ENCODE measurements at places on chromosomes 6 and 20.
A peak's percentile ranks its signal among the peaks of the same experiment; 100 is the strongest.

DNA sequence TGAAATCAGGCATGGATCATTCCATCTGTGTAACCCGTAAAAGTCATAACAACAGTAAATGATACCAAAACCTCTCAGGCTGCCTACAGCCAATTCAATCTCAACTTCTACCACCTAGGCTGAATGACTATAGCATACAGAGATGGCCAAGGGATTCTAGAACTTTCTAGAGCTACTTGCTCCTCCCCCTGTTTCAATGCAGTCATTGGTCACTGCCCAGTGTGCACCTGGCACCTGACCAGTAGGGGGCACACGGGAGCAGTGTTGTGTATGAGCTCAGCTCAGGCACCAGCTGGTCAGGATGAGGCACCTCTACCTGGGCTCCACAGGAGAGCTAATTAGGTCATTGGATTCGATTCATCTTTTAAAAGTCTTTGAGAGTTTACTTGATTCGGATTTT lies 86.2 kb downstream of the PLEKHG1 start:
- H3K4me3 ChIP-seq, result no peak overlapping the region
- DNase-seq, result peak; percentile 23
- H3K27me3 ChIP-seq, result no peaks in the 10 kb centered on the region
- H3K27ac ChIP-seq, result no peak overlapping the region
- no peaks in the 10 kb centered on the region for H3K36me3 ChIP-seq

GRCh38 chr6:40125680-40126394 lies 191.6 kb upstream of the MOCS1 start:
- no peaks in the 10 kb centered on the region for H3K36me3 ChIP-seq
- no peaks in the 10 kb centered on the region for H3K27me3 ChIP-seq
- no peak overlapping the region for H3K4me3 ChIP-seq
- no peaks in the 10 kb centered on the region for H3K4me1 ChIP-seq

DNA sequence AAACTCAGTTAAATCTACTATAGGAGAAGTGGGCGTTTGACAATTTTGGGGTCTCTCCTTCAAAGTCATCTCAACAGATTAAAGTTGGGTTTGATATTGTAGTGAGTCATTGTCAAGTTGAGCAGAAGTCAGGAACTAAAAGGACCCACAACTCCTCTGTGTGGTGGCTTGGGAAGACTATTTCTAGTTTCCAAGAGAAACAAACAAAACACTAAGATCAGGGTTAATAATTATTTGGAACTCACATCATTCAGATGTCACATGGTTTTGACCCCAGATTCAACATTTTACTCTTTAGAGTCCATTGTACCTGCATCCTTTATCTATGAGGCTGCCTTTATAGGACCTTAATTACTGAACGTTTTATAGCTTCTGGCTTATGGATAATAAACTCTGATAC lies 45.3 kb upstream of the TINAG start:
- no peak for DNase-seq
- H3K27ac ChIP-seq, result no peak overlapping the region
- no peaks in the 10 kb centered on the region for H3K4me1 ChIP-seq
- H3K27me3 ChIP-seq, result no peaks in the 10 kb centered on the region

GRCh38 chr6:45715508-45715803 lies 300.2 kb downstream of the CLIC5 start:
- H3K27me3 ChIP-seq, result no peaks in the 10 kb centered on the region
- H3K27ac ChIP-seq, result peak overlapping the region; percentile 77
- no peaks in the 10 kb centered on the region for H3K36me3 ChIP-seq
- H3K4me1 ChIP-seq, result peaks cover 53% of the 10 kb centered on the region
- no peak for DNase-seq

GRCh38 chr6:4970739-4971395 lies 33.0 kb downstream of the RPP40 start:
- H3K4me3 ChIP-seq, result no peak overlapping the region
- peaks cover 5% of the 10 kb centered on the region for H3K27me3 ChIP-seq
- no peak for DNase-seq
- no peaks in the 10 kb centered on the region for H3K36me3 ChIP-seq
- H3K27ac ChIP-seq, result no peak overlapping the region
- no peaks in the 10 kb centered on the region for H3K4me1 ChIP-seq

GRCh38 chr20:32201296-32201976 lies 6.1 kb downstream of the PLAGL2 start:
- H3K4me3 ChIP-seq, result no peak overlapping the region
- H3K27me3 ChIP-seq, result no peaks in the 10 kb centered on the region
- peaks cover 40% of the 10 kb centered on the region for H3K4me1 ChIP-seq
- DNase-seq, result no peak

DNA sequence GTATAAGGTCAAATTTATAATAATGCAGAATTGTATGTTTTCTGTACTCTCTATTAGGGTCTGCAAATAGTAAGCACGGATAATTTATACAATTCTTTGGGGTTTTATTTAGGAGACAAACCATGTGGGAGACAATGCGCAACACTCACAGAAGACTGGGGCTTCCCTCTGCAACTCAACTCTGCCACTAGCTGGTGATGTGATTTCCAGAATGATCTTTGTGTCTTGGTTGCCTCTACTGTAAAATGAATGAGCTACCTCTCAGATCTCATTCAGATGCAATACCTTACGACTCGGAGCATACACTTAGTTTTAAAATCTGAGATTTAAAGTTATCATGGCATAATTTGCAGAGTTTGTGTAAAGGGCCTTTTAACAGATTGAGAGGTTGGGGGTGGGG lies 6.4 kb downstream of the MAN1A1 start:
- H3K27ac ChIP-seq, result no peak overlapping the region
- H3K27me3 ChIP-seq, result no peaks in the 10 kb centered on the region
- DNase-seq, result no peak

GRCh38 chr6:37204014-37204751 lies 34.2 kb downstream of the PIM1 start:
- peaks cover 60% of the 10 kb centered on the region for H3K4me1 ChIP-seq
- no peak overlapping the region for H3K4me3 ChIP-seq
- H3K27ac ChIP-seq, result peak overlapping the region; percentile 27

GRCh38 chr6:44569931-44570385 lies 182.5 kb downstream of the CDC5L start:
- no peak overlapping the region for H3K4me3 ChIP-seq
- no peak for DNase-seq
- peaks cover 13% of the 10 kb centered on the region for H3K27me3 ChIP-seq
- no peak overlapping the region for H3K27ac ChIP-seq
- no peaks in the 10 kb centered on the region for H3K4me1 ChIP-seq

DNA sequence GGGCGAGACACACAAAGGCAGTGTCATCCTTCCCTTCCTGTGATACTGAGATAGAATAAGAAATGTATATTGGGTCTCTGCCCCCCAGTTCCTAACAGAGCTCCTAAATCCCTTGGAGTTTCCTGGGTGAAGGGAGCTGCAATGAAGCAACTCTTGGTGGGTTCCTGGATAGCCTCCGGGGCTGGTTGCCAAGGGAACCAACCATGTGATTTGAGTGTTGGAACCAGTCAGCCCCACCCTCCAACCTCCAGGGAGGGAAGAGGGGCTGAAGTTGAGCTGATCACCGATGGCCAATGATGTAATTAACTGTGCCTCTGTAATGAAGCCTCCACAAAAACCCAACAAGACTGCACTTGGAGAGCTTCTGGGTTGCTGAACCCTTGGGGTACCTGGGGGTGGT lies 116.6 kb downstream of the SLC22A3 start:
- DNase-seq, result no peak
- no peak overlapping the region for H3K4me3 ChIP-seq
- peaks cover 36% of the 10 kb centered on the region for H3K36me3 ChIP-seq
- no peak overlapping the region for H3K27ac ChIP-seq
- peaks cover 35% of the 10 kb centered on the region for H3K27me3 ChIP-seq

- no peaks in the 10 kb centered on the region for H3K36me3 ChIP-seq
- no peak overlapping the region for H3K4me3 ChIP-seq
- H3K27me3 ChIP-seq, result no peaks in the 10 kb centered on the region
- no peak overlapping the region for H3K27ac ChIP-seq
- no peaks in the 10 kb centered on the region for H3K4me1 ChIP-seq
Measured at GRCh38 chr20:6636209-6637159, 131.0 kb upstream of the BMP2 start.

DNA sequence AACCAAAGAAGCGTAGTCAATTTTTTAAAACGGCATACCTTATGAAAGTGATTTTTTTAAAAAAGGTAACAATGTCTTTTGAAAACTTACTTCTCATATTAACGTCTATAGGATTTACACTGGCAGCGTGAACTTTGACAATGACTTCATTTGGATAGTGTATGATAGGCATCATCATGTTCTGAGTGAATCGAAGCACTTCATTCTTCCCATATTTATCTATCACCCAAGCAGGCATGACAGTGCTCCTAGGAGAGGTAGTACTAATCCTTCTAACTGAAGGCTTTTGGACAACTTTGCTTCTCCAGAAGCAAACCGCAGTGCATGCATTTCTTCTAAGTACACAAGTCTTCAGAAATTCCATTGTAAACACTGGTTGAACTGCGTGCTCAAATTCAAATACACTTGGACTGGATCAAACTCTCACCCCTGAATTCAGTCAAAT lies 618 bp downstream of the RTN4IP1 start:
- peak overlapping the region; percentile 90 for H3K4me3 ChIP-seq
- H3K27me3 ChIP-seq, result no peaks in the 10 kb centered on the region
- H3K27ac ChIP-seq, result peak overlapping the region; percentile 95

DNA sequence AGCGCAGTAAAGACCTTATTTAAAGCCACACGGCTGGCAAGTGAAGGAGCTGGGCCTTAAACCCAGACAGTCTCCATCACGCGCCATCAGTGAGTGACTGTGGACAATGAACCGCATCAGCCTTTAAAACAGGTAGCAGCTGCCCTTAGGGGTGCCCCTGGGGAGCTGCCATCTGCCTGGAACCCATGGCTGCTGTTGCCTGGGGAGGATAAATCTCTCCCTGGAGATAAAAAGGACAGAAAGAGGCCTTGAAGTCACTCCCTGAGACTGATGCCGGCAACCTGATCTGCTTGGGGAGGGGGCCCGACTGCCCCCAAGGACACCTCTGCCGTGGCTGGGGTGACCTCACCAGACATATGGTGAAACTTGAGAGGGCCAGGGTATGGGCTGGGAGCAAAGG lies 73.5 kb downstream of the PREX1 start:
- H3K27ac ChIP-seq, result no peak overlapping the region
- H3K36me3 ChIP-seq, result peaks cover 54% of the 10 kb centered on the region
- DNase-seq, result no peak
- no peaks in the 10 kb centered on the region for H3K27me3 ChIP-seq

GRCh38 chr6:131976545-131977061 lies 25.4 kb upstream of the CCN2 start:
- no peaks in the 10 kb centered on the region for H3K36me3 ChIP-seq
- no peak overlapping the region for H3K4me3 ChIP-seq
- H3K27me3 ChIP-seq, result no peaks in the 10 kb centered on the region

- H3K4me3 ChIP-seq, result no peak overlapping the region
- no peaks in the 10 kb centered on the region for H3K4me1 ChIP-seq
- H3K36me3 ChIP-seq, result no peaks in the 10 kb centered on the region
Measured at GRCh38 chr6:19394051-19394450, 443.1 kb upstream of the ID4 start.

DNA sequence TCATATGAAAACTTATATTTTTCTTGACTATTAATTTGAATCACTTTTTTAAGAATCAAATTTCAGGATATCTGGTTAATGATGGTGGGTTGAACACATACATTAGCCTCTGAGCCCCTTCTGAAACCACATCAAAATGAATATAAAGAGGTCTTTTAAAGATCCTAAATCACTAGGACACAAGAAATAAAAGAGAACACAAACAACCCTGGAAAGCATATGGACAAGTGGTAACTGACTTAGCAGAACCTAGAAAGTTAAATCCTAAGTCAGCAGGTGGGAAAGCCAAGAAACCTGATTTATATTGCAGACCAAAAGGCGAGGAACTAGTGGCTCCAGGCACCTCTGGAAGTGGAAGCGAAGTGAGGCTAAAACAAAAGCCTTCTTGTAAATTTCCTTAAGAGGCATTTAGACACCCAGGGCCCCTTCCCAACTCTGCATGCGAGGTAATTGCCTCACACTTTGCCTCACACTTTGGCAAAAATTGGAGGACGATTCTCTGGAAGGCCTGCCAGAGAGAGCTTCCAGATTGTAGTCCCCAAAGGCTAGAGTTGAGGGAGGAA lies 293.9 kb downstream of the KHDC1L start:
- no peak overlapping the region for H3K27ac ChIP-seq
- H3K36me3 ChIP-seq, result no peaks in the 10 kb centered on the region
- no peaks in the 10 kb centered on the region for H3K4me1 ChIP-seq
- H3K27me3 ChIP-seq, result no peaks in the 10 kb centered on the region
- no peak for DNase-seq
- no peak overlapping the region for H3K4me3 ChIP-seq

DNA sequence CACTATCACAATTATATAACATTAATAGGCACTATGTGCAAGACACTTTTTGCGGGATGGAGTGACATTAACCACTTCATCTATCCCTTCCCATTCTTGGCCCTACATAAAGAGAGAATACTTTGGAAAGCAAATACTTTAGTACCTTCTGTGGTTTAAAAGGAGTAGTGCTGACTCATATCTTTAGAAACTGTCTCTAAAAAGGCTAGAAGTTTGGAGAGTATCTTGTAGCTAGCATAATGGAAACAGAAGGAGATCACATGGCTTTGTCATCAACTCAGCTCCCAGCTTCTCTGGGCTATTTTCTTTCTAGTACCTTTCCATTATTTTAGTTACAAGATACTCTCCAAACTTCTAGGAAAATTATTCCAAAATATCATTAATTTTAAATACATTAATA lies 157.5 kb downstream of the ADGRG6 start:
- no peak for DNase-seq
- H3K4me3 ChIP-seq, result no peak overlapping the region
- no peaks in the 10 kb centered on the region for H3K4me1 ChIP-seq
- no peaks in the 10 kb centered on the region for H3K27me3 ChIP-seq
- H3K36me3 ChIP-seq, result no peaks in the 10 kb centered on the region

DNA sequence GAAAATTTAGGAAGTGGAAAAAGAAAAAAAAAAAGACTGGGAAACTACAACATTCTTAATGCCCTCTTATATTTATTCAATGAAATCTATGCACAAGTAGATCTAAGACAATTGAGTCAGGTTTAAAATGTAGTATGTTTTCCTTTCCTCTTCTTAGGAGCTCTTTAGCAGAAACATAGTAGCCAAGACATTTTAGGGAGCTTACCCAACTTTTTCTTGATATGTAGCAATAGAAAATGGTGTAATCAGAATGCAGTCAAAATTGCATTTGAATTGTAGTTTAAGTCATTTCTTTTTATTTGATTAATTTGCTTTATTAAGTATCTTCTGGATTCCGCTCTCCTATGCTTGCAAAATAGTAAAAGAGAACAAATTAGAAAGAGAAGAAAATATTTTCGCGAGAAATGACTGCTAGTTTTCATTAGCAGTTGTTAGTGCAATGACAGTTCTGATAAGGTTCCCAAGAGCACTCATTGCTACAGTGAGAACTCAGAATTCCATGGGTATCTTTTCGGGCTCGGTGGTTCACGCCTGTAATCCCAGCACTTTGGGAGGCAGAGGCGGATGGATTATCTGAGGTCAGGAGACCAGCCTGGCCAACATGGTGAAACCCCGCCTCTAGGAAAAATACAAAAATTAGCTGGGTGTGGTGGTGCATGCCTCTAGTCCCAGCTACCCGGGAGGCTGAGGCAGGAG lies 52.2 kb downstream of the JARID2 start:
- H3K36me3 ChIP-seq, result peaks cover 33% of the 10 kb centered on the region
- peak overlapping the region; percentile 47 for H3K27ac ChIP-seq
- H3K4me1 ChIP-seq, result peaks cover 80% of the 10 kb centered on the region
- DNase-seq, result no peak

- peaks cover 2% of the 10 kb centered on the region for H3K36me3 ChIP-seq
- no peak overlapping the region for H3K4me3 ChIP-seq
- H3K4me1 ChIP-seq, result peaks cover 5% of the 10 kb centered on the region
- H3K27me3 ChIP-seq, result peaks cover 6% of the 10 kb centered on the region
- no peak overlapping the region for H3K27ac ChIP-seq
Measured at GRCh38 chr6:130872250-130873095, 45.3 kb downstream of the SMLR1 start.

- no peak for DNase-seq
- H3K27me3 ChIP-seq, result no peaks in the 10 kb centered on the region
- H3K4me3 ChIP-seq, result no peak overlapping the region
Measured at GRCh38 chr6:63672582-63673129, 37.1 kb downstream of the PHF3 start.
